Endothelial cell of coronary artery (primary cell): ENCODE measurements at places on chromosomes 16 and 17. TPM values are rescaled to one million over a fixed set of nuclear protein-coding genes. Genes with fewer than 3 reads are reported as not detected.

ASGR2 gene
- total RNA-seq: not detected in 2 replicates

PLA2G10 gene
- not detected in 2 replicates for total RNA-seq

SLC13A2 gene
- total RNA-seq: not detected in 2 replicates

HID1 gene
- 8.3 and 11.5 TPM in 2 replicates for total RNA-seq

AANAT gene
- total RNA-seq: not detected in 2 replicates

KCNAB3 gene
- total RNA-seq: 0.19 and 0.27 TPM in 2 replicates

DNASE1L2 gene
- 0.27 and 0.94 TPM in 2 replicates for total RNA-seq

TBX4 gene
- total RNA-seq: not detected in 2 replicates

STH gene
- not detected in 2 replicates for total RNA-seq

FGF11 gene
- total RNA-seq: 0.09 and 0.94 TPM in 2 replicates

HIC1 gene
- total RNA-seq: 18.6 and 41.0 TPM in 2 replicates

CDH11 gene
- 91.9 and 246 TPM in 2 replicates for total RNA-seq
